Activated naive CD4-positive, alpha-beta T cell (primary cell): ENCODE measurements at places on chromosomes 5 and 9.

DNA sequence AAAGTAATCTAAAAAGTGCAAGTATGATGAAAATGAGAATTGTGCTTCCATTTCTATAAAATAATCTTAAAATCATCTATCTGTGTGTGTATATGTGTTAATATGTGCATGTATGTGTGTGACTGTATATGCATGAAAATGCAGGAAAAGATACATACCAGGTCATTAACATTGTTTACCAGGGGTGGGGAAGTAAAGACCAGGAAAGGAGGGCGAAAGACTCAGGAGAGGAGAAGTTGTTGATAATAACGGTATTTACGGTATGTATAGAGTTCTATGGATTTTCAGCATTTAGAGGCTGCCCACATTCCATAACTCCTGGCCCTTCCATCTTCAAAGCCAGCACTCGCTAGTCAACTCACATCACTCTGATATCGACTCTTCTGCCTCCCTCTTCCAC is 111.0 kb upstream of the SPDL1 start:
- no peak for DNase-seq

GRCh38 chr5:34571677-34572041 is 84.5 kb upstream of the RAI14 start:
- DNase-seq, result no peak

- no peak for DNase-seq
Measured at GRCh38 chr9:134477342-134477925, 151.2 kb downstream of the RXRA start.

- no peak for DNase-seq
Measured at GRCh38 chr5:66307647-66308241, 163.6 kb downstream of the SREK1 start.

DNA sequence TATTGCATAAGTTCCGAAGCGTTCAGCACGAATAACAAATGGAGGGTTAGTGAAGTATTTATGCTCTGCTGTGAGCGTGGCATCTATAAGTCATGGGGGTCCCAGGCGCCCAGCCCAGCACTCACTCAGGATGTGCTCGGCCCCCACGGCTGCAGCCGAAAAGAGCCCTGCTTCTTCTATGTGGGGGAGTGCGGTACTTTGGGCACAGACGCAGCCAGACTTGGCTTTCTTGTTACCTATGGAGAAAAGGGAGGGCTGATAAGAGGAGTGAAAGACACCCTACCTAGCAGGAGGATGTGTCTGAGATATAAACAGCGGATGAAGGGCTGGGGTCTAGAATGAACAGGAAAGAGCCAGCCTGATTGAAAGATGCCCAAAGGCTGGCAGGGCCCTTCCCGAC is 51.4 kb downstream of the MRPL36 start:
- no peak for DNase-seq

DNA sequence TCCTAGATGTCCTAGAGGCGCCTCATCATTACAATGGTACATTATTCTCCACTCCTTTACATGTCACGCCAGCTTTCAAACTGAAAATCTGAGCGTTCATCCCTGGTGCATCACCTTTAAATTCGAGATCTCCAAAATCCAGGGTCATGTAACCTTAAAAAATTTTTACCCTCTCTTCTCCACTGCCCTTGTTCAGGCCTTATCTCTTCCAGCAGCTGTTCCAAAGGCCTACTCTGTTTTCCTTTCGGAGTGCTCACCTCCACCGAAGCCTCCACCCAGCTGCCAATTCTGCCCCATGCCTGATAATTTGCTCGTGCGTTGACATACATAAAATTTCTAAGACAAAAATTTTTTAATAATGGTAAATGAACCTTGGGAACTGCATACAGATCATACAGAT is 950 bp upstream of the MSH3 start:
- no peak for DNase-seq

GRCh38 chr5:31186672-31187267 is 6.7 kb upstream of the CDH6 start:
- DNase-seq, result no peak

- no peak for DNase-seq
Measured at GRCh38 chr5:126716861-126717260, 60.1 kb upstream of the LMNB1 start.

DNA sequence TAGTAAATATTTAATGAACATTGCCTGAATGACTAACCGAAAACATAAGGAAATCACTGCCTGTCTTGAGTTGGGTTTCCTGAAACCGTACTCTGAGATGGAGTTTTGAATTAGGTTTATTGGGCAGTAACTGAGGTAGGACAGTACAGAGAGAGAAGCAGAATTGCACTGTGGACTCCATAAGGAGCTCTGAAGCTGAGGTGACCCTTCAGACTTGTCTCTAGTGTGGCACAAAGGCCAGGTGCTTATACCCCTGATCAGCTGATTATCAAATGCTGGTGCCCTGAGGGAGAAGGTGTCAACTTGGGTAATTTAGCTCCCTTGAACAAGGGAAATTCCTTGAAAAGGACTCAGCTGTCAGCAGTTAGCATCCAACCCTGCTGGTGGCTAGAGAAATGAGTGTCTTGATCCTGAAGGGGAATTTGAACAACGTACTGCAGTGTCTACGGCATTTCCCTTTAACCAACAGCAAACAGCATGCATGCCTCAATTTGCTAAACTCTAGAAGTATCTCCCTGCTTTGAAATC is 135.0 kb upstream of the SMARCA2 start:
- no peak for DNase-seq

DNA sequence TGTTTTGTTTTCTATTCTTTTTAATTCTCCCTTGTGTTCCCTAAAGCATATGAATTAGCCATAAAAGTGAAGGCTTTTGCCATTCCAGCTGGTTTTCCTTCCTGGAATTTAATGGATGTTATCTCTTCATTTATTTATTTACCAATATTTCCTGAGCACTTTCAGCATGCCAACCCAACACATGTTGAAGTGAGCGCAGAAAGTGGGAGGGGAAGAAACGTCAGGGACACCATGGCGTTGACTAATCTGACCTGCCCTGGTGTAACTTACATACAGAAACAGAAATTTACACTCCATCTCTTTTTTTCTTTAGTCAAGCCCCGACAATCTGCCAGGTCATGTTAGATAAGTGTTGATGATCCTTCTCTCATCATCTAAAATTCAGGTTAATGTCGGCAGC is 247.5 kb downstream of the PCSK5 start:
- DNase-seq, result no peak

- DNase-seq, result no peak
Measured at GRCh38 chr5:53971131-53971530, 339.2 kb downstream of the ARL15 start.

DNA sequence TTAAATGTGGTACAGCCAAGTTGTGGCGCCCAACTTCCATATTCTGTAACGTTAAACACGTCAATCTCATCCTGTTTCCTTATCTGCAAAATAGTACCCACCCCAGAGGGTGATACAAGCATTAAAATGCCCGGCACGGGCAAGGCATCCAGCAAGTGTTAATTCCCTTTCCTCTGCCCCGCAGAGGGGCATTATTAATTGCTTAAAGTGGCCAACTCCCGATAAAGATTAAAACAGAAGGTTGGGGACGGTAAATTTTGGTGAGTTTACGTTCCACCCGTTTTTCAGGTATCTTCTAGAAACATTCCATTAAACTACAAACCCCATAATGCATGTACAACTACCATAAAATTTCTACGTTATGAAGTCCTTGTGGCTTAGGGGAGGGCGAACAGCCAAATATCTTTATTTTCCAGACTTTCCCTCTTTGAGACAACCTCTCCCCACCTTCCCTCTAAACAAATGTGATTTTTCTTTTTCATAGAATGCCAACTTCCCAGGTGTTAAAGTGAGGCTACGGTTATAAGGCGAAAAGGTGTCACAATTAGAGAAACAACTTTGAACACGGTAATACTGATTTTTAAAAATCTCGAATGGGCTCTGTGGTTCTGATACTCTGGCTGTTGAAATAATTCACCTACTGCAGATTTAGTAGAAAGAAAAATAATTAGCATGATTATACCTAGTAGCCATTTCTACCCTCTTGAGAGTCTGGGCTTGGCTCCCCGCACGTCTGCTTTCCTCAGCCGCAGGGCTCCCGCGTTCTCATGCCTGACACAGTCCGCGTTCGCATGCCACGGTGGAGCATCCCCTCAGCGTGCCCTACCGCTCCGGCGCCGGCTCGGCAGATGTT is 1.2 kb upstream of the GPBP1 start:
- no peak for DNase-seq
